Stimulated activated CD4-positive, alpha-beta T cell treated with anti-CD3 and anti-CD28 coated beads, Interleukin-15, amount 100 ng/mL, for 1 hour (primary cell): ENCODE measurements at places on chromosomes 2 and 18.
A peak's percentile ranks its signal among the peaks of the same experiment; 100 is the strongest.

- no peak for DNase-seq
Observed at GRCh38 chr2:236915726-236916125, 170.0 kb upstream of the COPS8 start.

- no peak for DNase-seq
Observed at GRCh38 chr2:202530038-202530437, 104.7 kb upstream of the FAM117B start.

DNA sequence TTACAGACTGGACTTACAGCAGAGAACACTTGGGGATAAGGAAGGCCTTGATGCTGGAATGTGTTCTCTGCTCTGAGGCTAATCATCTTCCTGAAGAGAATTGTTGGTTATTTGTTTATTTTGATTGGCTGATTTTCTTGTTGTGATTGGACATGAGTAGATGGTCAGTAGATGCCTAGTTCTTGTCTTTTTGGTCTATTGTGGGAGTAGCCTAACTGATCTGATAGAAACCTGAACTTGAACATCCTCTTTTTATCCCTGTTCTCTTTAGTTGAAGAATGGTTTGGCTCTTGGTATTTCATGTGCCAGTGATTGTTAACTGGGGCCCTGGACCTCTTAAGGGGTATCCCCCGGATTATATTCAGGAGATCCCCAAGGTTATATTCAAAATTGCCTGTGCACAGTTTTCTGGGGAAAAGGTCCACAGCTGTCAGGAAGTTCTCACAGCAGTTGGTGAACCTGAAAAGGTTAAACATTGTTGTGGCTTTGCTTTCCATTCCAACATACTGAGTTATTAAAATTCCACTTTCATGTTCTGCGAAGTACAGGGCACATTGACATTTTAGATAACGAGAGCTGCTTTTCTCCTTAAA is 13.6 kb downstream of the TWSG1 start:
- no peak for DNase-seq

GRCh38 chr2:69517410-69517809 is 80.2 kb upstream of the NFU1 start:
- DNase-seq: no peak

DNA sequence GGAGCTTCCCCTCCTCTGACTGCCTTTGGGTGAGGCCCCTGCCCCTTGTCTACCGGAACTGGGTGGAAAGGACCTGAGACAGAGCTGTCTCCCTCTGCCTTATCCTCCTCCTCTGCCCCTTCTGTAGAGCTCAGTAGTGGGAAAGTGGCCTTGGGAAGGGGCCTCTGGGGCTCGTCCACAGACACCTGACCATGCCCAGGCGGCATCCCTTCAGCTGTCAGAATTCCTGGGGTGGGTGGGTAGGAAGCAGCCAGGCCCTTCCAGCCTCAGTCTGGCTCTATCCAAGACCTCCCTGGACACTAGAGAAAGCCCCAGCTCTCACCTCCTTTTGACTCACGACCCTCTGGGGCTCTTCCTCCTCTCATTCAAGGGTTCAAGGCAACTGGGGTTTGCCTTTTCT is 35.6 kb downstream of the B3GNT2 start:
- DNase-seq: no peak

DNA sequence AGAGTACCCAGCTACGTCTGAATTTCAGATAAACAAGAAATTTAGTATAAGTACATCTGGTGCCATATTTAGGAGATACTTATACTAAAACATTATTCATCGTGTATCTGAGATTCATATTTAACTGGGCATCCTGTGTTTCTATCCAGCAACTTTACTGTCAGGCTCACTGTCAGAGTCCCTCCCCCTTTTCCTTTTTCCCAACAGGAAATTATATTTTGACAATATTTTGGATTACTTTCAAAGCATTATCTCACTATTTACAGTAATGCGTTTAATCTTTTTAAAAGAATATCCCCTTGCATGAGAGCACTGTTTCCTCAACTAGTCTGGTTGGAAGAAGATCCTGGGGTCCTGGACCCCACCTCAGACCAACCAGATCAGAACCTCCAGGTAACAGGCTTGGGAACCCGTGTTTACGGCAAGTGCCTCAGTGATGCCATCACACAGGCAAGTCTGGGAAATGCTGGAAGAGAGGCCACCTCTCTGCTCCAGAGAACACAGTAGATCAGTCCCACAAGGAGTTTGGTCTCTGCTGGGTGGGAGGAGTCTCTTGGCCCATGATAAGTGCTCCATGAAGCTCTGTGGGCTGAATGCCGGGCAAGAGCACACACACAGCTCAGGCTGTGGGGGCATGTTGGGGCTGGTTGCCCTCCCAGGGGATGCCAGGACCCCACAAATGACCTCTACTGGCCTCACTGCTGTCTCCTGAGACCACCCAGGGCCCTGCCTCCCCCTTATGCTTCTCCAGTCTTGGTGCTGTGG is 84.2 kb upstream of the UXS1 start:
- no peak for DNase-seq

DNA sequence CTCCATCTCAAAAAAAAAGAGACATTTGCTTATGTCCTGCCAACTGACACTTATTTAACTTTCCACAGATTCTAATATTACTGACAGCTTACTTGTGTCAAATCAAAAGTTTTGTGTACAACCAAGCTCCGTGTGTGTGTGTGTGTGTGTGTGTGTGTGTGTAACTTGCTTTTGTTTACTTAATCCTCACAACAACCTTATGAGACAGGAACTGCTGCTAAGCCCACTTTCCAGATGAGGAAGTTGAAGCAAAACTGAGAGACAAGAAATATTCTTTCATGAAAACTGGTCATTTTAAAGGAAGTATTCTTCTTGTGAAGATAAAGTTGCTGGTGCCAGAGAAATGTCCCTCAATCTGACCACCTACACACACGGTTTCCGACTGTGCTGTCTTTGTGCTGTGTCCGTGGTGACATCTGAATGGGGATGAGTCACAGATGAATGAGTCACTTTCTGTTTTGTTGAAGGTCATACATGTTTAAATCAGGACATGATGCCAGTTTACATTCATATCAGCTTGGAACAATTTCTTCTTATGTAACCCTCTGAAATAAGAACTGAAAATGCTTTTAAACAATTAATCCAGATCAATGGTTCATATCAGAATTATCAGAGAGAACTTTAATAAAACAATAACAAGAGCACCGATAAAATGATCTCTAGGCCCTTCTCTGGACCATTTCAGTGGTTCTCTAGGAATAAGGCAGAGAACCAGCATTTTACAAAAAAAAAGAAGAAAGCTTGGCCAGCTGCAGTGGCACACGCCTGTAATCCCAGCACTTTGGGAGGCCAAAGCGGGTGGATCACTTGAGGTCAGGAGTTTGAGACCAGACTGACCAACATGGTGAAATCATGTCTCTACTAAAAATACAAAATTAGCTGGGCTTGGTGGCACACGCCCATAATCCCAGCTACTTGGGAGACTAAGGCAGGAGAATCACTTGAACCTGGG is 95.5 kb downstream of the THNSL2 start:
- no peak for DNase-seq

- DNase-seq: no peak
Observed at GRCh38 chr18:75173125-75173432, 35.9 kb downstream of the PTGR3 start.

GRCh38 chr2:196592911-196593881 is 46.3 kb upstream of the CCDC150 start:
- no peak for DNase-seq

DNA sequence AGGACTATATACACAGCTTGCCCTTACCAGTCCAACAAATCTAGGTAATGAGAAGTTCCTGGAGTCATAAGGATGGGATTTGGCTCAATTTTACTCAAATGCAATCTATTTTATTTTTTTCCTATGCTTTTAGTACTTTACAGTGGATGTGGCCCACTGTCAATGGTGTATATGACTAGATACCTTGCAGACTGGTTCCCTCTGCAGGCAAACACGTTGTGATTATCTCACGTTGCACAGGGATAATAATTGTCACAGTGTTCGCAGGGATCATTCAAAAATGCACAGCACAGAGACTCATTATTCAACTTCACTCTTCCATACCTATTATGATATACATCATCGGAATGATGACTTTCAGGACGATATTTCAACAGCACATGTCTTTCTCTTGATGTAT is 359.7 kb downstream of the MBD2 start:
- DNase-seq: no peak

- DNase-seq: no peak
Observed at GRCh38 chr2:120802158-120802557, 66.5 kb downstream of the GLI2 start.

DNA sequence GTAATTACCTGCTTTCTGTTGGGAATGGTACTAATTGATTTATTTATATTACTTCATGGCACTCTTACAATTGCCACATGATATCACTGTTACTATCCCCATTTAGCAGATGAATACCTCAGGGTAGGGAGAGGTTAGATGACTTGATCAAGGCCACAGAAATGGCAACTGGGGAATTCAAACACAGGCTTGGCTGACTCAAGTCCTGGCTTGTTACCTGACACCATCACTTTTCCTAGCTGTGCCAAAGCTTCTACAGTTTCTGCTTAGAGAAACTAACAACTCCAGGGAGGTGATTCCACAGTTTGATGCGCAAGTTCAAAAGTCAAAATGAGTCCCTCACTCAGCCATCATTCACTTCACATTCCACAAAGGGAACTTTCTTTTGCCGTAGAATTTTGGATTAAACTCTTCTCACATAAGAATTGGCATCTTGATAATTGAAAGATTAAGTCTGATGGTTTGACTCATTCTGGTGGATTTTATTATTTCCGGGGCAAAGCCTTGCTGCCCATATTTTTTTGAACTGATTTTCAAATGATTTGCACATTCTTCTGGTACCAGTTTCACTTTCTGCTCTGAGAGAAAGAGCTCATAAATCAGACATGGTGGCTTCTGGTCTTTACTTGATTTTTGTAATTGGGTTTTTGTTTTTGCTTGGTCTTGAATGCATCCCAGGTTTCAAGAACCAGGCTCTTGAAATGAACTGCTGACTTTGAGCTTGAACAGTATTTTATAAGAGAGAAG is 656.8 kb downstream of the BCL11A start:
- no peak for DNase-seq

- DNase-seq: no peak
Observed at GRCh38 chr2:104465981-104466380, 387.9 kb upstream of the POU3F3 start.

DNA sequence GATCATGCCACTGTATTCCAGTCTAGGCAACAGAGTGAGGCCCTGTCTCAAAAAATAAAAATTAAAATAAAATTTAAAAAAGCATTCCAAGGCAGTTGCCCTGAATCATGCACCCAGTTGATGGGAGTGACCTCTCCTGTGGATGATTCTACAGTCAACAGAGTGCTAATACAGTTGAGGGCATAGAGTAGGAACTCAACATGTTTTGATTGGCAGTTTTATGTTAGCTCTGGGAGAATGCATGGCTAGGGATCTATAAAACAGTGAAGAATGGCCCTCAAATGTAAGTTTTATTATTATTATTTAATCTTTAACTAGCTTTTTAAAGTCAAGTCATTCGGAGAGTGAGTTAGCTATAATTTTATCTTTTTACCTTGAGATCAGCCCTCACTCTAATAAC is 228.5 kb upstream of the ITGA4 start:
- no peak for DNase-seq

DNA sequence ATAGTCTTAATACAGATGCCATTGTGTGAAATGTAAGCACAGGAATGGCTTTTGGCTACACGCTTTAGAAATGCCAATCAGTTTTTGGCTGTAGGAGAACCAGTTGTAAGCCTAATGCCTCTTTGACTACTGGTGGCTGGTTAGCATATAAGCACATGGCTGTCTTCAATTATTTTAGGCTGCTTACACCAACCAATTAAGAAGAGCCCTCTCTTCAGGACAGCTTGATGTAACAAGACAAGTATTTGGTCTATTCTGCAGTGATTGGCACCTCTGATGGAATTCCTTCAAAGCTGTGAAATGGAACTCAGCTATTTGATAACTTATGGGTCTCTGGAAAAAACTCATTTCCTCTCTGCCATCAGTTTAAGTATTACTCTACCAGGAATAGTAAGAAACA is 680.1 kb upstream of the FSHR start:
- DNase-seq: no peak

- DNase-seq: no peak
Observed at GRCh38 chr2:226330206-226330605, 469.4 kb downstream of the IRS1 start.

DNA sequence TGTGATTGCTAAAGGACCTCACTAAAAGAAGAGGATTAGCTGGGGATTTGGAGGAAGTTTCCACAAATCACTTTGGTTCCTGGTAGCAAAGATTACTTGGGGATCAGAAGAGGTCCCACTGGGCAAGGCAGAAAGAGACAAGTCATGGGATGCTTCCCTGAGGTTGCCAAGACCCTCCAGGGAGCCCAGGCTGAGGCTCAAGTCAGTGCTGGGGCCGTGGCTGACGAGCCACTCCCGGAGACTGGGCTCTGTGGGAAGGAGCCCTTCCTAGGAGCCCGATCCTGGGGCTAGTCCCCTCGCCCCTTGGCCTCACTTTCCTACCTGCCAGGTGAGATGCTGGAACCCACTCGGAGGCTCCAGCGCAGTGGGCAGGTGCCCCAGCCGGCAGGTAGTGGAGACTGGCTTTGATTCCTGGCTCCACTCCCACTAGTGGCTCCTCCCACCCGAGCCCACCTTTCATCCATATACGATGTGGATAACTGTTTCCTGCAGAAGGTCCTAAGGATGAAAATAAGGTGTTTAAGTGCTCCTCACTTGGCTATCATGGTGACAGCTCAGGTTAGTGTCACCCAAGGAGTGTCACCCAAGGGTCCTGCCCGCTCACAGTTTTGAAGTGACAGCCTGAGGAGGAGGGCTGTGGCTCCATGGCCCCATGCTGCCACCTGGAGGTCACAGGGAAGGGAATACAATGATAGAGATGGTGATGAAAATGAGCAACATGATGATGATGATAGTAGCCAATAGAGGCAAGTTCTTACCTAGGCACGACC is 100.5 kb downstream of the CAPN13 start:
- DNase-seq: peak; percentile 65

GRCh38 chr2:143730953-143731260 is 601.7 kb downstream of the ARHGAP15 start:
- DNase-seq: no peak

DNA sequence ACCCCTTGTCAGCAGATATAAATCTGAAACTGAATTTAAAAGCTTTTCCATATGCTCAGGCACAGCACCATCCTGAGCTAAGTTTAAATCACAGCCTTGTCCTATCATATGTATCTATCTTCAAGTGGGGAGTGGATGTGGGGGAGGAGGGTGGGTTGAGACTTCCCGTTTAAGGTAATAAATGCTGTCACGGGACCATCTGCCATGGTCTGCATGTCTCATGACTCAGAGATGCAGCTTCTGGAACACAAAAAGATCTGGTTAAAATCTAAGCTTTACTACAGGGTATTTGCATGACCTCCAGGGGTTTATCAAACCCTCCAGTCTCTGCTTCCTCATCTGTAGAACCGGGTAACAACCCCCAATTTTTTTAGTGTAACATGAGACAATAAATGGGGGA is 377.7 kb upstream of the ST6GAL2 start:
- no peak for DNase-seq

GRCh38 chr2:120210270-120210693 is 12.9 kb downstream of the TMEM185B start:
- DNase-seq: no peak
